T-cell (primary cell): ENCODE measurements at places on chromosomes 11 and 22.

DNA sequence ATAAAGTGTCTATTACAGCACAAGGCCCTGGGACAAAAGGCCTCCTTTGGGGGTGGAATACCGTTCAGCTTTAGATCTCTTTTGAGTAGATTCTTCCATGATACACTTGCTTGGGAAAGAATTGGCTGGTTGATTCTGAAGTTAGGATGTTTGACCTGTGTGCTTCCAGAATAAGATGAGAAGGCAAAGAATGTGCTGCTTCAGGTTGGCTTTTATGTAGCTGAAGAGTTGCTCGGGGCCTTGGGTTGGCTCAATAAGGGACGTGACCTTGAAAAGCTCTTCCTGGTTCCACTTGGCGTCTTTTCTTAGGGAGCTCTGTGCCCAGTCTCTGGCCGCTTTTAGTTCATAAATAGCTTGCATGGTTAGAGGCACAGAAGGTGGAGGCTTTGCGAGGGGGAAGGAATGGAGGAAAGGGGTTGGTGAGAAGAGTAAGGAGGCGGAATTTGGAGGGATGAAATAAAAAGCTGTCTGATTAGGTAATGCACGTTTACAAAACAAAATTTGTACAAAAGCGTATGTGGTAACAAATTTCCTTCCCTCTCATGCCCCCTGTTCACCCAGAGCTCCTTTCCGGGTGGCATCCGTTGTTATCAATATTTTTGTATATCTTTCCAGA is 4.2 kb upstream of the SORL1-AS1 start:
- H3K27me3 ChIP-seq, result no peaks in the 10 kb centered on the region
- H3K36me3 ChIP-seq, result no peaks in the 10 kb centered on the region

DNA sequence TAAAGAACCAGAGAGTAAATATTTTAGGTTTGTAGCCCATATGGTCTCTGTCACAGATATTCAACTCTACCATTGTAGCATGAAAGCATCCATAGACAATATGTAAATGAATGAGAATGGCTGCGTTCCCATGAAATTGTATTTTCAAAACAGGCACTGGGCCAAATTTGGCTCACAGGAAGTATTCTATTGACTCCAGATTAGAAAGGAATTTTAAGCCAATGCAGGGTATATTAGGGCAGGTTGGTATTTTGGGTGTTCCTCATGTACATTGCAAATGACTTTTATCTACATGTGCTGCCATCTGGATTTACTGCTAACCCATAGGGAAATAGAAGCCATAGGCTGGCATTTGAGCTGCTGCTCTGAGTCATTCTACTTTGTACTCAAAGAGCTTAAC is 35.1 kb upstream of the PDGFD start:
- no peaks in the 10 kb centered on the region for H3K27me3 ChIP-seq
- no peaks in the 10 kb centered on the region for H3K36me3 ChIP-seq
- no peak for DNase-seq
- H3K4me1 ChIP-seq, result no peaks in the 10 kb centered on the region

- no peaks in the 10 kb centered on the region for H3K4me1 ChIP-seq
- no peak overlapping the region for H3K27ac ChIP-seq
- DNase-seq, result no peak
- no peak overlapping the region for H3K4me3 ChIP-seq
- no peaks in the 10 kb centered on the region for H3K27me3 ChIP-seq
Observed at GRCh38 chr22:49240472-49240871, 587.2 kb downstream of the BRD1 start.

- no peaks in the 10 kb centered on the region for H3K36me3 ChIP-seq
- no peak for DNase-seq
- peaks cover 50% of the 10 kb centered on the region for H3K4me1 ChIP-seq
- peaks cover 2% of the 10 kb centered on the region for H3K27me3 ChIP-seq
- no peak overlapping the region for H3K4me3 ChIP-seq
Observed at GRCh38 chr22:37564111-37564711, 3.9 kb downstream of the CDC42EP1 start.

DNA sequence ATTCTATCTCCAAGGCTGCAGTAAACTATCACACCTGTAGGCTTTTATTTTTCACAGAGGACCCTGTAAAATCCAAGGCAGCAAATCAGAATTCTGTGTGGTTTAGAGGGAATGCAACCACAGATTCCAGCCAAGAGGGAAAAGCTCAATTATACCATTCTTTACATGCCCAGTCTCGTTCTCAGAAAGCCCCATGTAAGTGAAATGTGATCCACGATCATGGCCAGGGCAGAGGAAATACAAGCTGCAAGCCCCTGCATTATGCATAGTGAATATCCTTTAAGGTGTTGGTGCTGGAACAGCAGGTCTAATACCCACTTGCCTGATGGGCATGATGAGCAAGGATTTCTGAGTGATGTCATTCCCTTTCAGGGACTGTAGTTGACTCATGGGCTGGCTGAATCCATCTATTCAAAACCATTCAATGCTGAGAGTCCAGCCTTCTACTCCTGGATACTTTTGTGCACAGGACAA is 198.7 kb upstream of the MTMR2 start:
- H3K4me1 ChIP-seq, result peaks cover 26% of the 10 kb centered on the region
- no peak overlapping the region for H3K27ac ChIP-seq
- no peak for DNase-seq
- H3K4me3 ChIP-seq, result no peak overlapping the region
- H3K36me3 ChIP-seq, result no peaks in the 10 kb centered on the region

DNA sequence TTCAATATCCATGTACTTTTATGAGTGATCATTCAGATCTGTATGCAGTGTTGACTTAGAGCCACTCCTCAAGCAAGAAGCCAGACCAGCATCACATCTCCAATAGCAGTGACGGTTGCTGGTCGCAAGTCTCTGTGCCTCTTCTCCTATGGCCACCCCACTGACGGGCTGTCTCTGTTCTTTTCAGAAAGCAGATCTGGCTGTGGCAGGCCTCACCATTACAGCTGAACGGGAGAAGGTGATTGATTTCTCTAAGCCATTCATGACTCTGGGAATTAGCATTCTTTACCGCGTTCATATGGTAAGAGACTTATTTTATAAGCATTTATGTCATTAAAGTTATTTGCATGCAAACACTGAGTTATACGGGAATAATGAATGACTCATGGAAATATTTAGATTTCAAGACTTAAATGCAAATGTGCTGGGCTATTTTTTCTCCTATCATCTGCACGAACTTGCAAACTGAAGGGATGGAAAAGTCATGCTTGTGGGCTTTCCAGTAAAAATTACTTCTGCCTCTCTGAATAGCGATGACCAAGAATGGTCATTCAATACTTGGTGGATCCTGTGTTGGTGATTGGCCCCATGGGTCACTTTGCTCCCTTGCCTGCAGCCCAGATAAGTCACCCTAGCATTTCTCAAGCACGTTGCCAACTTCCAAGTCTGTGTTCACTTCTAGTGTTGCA is 83.6 kb upstream of the TBCEL start:
- no peak overlapping the region for H3K4me3 ChIP-seq
- no peak for DNase-seq
- H3K27ac ChIP-seq, result no peak overlapping the region
- H3K36me3 ChIP-seq, result no peaks in the 10 kb centered on the region
- peaks cover 14% of the 10 kb centered on the region for H3K27me3 ChIP-seq

DNA sequence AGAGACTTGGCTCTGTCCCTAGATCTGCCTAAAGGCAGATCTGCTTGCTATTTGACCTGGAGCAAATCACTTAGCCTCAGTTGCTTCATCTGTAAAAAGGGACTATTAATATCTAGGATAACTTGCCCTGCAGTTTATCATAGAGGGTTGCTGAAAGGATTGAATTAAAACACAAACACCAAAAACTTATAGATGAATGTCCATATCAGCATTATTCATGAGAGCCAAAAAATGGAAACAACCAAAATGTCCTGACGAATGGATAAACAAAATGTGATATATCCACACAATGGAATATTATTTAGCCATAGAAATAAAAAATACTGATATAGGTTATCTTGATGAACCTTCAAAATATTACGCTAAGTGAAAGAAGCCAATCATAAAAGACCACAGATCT is 67.2 kb downstream of the USP35 start:
- no peak for DNase-seq
- H3K36me3 ChIP-seq, result no peaks in the 10 kb centered on the region
- no peak overlapping the region for H3K4me3 ChIP-seq
- no peak overlapping the region for H3K27ac ChIP-seq
- no peaks in the 10 kb centered on the region for H3K4me1 ChIP-seq

GRCh38 chr11:119489087-119489486 is 66.1 kb upstream of the THY1 start:
- DNase-seq, result no peak
- H3K4me1 ChIP-seq, result no peaks in the 10 kb centered on the region
- no peak overlapping the region for H3K4me3 ChIP-seq
- no peaks in the 10 kb centered on the region for H3K27me3 ChIP-seq
- H3K36me3 ChIP-seq, result no peaks in the 10 kb centered on the region

- no peak overlapping the region for H3K4me3 ChIP-seq
- H3K4me1 ChIP-seq, result peaks cover 25% of the 10 kb centered on the region
- no peaks in the 10 kb centered on the region for H3K27me3 ChIP-seq
- H3K36me3 ChIP-seq, result no peaks in the 10 kb centered on the region
Observed at GRCh38 chr11:47863898-47864430, 15.8 kb upstream of the NUP160 start.

DNA sequence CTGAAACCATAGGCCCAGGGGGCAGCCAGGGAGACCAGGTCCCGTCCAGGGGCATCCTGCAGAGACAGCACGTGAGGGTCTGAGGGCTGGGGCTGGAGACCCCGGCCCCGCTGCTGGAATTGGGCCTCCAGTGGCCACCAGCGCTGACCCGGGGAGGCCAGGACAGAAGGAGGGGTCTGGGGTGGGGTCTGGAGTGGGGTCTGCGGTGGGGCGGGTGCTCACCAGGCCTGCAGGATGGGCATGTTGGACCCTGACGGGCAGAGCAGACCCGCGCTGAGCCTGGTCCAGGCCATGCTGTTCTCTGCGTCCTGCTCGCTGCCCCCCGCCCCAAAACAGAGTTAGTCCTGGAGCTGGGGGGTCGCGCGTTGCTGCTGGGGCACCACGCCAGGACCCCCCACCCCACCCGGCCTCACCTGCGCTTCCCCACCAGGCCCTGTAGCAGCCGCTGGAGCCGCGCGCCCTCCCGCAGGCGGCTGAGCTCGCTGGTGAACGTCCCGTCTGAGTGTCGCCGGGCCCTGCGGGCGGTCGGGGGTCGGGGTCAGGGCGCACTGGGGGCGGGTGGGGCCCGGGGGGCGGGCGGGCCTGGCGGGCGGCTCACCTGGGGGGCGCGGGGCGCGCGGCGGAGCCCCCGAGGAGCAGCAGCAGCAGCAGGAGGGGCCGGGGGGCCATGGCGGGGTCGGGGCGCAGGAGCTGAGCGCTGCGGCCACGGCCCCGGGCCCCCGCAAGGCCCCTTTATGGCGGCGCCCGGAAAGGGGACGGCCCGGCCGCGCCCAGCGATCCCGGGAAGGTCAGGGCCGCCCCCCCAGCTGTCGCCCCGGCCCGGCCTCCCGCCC is at the start of gene SCT:
Gene SCT, minus strand, starts transcription at position 707 of the 833 bp plus-strand sequence. Its CDS starts 38 bp downstream, at position 669.
- H3K27ac ChIP-seq, result no peak within 1 kb of the TSS
- H3K4me3 ChIP-seq, result no peak within 1 kb of the TSS
- H3K36me3 ChIP-seq, result no peaks in the 10 kb centered on the region

- H3K4me1 ChIP-seq, result no peaks in the 10 kb centered on the region
- no peak for DNase-seq
- no peaks in the 10 kb centered on the region for H3K36me3 ChIP-seq
- H3K27me3 ChIP-seq, result no peaks in the 10 kb centered on the region
- H3K4me3 ChIP-seq, result no peak overlapping the region
Observed at GRCh38 chr11:133824593-133824992, 20.7 kb downstream of the SPATA19 start.

DNA sequence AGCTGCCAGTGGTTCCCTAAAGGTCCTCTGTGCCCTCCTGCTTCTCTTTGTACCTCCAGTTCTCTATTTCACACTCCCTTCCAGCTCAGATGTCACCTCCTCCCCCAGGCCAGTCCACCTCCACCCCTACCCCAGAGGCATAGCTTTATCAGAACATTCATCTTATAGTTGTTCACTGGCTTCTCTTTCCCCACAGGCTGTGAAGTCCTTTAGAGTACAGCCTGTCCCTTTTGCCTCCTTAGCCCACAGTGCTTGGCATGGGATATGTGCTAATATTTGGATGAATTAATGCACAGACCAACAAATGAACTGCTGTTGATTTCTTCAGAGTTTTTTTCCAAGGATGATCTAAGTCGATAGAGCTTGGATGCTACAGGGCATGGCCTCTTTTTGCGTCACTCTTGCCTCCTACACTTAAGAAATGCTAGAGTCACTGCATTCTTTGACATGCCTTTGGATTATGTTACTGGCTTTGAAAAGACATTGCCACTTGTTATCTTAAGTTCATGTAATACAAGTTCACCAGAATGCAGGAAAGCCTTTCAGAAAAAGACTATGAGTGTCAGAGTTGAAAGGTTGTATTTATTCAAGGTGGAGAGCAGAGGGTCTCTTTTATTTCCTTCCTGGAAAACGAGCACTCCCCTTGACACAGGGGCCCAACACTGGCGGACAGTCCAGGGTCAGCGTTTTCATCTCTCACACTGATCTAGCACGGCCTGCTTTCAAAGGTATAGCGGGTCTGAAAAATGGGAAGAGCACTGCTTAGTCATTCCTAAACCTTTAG is 75.7 kb downstream of the PISD start:
- no peaks in the 10 kb centered on the region for H3K4me1 ChIP-seq
- peak overlapping the region; percentile 10 for H3K27ac ChIP-seq
- no peak overlapping the region for H3K4me3 ChIP-seq
- DNase-seq, result no peak
